NAMALWA (cell line): ENCODE measurements at places on chromosomes 7 and 10.

GRCh38 chr7:42099066-42099465 lies 137.9 kb downstream of the GLI3 start:
- no peak for DNase-seq

DNA sequence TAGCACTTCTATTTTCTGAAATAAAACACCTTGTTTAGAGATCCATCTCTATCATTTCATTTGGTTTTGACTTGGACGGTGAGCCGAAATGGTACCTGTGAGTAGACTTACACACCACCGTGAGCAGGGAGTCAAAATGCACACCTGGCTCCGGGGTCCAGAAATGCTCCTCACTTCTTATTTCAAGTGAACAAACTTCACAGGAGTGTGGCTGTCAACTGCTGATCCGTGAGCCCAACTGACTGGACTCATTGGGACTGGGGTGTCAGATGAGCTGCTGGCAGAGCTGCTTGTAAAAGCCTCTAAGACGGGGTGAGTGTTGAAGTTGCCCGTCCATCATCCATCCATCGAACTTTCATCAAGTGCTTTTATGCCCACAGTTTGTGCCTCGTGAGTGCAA lies 435.5 kb downstream of the GLRX3 start:
- no peak for DNase-seq

DNA sequence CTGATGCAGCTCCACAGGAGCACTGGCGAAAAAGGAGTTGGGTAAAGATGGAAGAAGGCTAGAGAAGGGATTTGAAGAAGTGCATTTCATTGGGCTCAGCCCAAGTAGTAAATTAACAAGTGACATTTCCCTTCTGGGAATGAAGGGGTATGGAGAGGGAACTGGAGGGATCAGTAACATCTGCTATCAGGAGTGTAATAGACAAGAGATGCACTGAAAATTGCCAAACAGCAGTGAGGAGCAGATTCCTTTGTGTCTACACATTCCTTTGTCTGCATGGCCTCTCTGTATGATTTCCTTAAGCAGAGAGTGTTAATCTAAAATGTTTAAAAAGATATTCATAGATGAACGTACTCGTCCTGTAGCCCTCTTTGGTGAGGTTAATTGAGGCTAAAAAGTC lies 148.2 kb upstream of the FERD3L start:
- DNase-seq = no peak

DNA sequence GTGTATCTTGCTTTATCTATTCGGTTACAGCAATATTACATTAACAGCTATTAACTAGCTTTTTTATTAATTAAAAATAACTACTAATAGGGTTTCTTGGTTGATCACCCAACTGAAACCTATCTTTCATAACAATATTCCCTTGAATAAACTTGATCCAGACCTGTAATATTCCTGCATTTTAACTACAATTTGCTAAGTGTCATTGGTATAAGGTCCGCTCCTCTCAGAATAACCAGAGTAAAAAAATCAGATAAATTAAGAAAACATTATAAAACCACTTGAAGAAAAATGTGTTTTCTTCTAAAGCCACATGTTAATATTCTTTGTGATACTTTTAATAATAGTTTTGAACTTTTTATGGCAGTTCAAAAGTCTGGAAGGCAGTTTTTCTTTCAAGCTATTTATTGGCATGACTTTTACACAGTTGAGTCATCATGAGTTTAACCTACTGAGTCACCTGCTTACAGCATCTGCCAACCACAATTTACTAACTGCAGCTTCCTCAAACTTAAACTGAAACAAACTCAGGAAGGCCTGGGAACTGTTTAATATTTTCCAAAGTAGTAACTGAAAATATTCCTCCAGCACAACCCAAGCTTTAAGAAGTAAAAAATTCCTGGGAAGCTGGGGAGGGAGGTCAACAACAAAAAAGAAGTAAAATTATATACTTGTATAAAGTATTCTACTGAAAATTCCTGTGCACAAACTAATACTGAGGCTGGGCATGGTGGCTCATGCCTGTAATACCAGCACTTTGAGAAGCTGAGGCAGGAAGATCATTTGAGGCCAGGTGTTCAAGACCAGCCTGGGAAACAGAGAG lies 103.2 kb downstream of the NRBF2 start:
- DNase-seq = peak; percentile 66

DNA sequence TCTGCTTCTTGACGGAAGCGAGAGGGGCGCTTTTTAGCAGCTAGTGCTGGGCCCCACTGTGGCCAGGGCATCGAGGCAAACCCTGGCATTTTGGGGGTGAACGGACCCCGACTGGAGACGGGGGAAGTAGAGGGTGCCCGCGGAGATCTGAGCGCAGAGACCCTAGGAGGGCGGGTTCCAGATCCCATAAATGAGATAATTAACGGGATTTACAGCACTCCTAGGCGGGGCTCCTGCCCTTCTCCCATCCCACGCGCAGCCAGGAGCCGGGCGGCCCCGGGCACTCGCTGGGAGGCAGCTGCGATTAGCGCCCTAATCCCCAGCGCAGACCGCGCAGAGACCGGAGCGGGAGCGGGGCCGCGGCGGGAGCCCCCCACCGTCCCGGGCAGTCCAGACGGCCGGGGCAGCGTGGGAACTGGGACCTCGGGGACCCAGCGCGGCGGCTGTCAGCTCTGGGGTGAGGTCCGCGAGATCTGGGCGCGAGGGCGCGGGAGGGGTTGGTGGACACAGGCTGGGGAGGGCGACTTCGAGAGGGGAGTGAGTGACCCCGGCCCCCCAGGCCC lies 735 bp downstream of the JCAD start:
- no peak for DNase-seq

- DNase-seq = no peak
These were observed 18.1 kb upstream of the GSTK1 start for GRCh38 chr7:143245123-143245522.

DNA sequence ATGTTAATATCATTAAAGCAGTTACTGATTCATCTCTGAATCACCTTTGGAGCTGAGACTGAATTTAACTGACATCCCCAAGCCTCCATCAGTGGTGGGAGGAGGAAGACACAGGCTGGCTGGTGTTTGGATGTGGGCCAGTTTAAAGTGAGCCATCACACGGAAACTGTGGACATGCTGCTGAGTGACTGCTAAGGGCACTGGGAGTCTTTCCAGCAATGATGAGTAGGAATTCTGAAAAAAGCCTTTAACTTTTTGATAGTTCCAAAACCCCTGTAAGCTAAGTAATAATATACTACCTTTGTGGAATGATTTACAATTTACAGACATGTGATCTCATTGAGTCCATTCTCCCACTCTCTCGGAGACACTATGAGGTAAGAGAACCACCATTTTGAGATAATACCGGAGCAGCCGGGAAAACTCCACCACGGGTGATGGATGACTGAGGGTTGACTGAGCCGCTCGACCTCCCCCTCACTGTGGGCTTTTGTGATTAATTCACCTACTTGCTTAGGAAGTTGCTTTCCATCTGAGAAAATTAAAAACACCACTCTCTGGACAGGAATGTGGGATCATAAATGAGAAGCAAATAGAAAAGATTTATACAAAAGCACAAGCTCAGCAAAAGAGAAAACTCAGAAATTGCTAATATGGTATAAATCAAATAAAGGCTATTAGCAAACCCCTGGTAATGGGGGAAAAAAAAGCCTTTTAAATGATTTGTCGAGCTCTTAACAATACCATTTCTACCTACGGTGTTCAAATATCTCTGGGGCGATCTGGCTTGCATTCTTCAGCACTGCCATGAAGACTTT lies 194.8 kb downstream of the FANK1 start:
- DNase-seq = no peak

GRCh38 chr10:102701796-102702195 lies 12.4 kb downstream of the ARL3 start:
- no peak for DNase-seq

GRCh38 chr7:74059681-74060588 lies 23.7 kb upstream of the LIMK1 start:
- no peak for DNase-seq

DNA sequence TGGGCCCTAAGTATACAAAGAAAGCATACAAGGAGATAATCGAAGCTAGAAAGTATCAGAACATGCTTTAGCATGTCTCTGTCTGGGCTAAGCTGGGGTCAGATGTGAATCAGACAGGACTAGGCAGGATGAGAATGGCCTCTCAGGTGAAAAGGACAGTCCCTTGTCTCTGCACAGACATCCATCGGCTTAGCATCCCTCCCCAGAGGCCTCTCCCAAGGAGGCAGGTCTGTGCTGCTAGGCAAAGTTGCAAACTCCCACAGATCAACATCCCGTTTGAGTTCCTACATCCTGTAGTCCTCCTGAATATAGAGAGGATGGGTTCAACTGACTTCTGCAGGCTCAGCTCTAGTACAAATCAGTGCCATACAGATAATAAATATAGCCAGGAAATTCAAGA lies 24.5 kb downstream of the CHST15 start:
- DNase-seq = no peak

DNA sequence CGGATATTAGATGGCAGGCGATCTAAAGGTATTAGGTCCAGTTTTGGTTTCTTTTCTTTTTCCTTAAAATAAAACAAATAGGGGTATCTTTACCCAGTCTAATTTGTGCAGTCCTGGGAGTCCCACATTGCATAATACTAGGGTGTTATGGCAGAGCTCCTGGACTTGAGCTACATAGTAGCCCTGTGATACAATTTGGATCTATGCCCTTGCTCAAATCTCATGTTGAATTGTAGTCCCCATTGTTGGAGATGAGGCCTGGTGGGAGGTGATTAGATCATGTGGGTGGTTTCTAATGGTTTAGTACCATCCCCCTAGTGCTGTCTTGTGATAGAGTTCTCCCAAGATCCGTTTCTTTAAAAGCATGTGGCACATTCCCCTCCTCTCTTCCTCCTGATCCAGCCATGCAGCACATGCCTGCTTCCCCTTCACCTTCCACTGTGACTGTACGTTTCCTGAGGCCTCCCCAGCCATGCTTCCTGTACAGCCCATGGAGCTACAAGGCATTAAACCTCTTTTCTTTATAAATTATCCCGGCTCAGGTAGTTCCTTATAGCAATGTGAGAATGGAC lies 141.9 kb downstream of the RPS24 start:
- DNase-seq = no peak

GRCh38 chr7:21086688-21087087 lies 300.0 kb upstream of the SP8 start:
- DNase-seq = no peak

- peak; percentile 81 for DNase-seq
These were observed 31.3 kb upstream of the GDI2 start for GRCh38 chr10:5844345-5845055.

DNA sequence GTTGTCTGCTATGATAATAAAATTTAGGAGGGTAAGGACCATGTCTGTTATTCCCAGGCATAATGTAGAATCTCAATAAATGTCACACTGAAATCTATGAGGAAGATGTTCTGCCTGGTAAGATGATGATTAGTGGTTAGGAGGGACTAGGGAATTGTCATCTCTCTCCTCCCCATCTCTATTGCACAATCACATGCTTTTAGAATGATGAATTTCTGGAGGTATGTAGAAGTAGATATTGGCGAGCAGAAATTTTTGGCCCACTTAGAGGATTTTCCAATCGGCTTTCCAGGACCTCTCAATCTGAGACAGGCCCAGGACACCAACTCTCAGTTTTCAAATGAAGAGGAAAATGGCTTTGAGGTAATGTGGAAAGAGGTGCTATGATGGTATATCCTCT lies 2.0 kb upstream of the PITX3 start:
- no peak for DNase-seq

GRCh38 chr7:74514131-74514591 lies 60.5 kb downstream of the GTF2IRD1 start:
- DNase-seq = no peak

DNA sequence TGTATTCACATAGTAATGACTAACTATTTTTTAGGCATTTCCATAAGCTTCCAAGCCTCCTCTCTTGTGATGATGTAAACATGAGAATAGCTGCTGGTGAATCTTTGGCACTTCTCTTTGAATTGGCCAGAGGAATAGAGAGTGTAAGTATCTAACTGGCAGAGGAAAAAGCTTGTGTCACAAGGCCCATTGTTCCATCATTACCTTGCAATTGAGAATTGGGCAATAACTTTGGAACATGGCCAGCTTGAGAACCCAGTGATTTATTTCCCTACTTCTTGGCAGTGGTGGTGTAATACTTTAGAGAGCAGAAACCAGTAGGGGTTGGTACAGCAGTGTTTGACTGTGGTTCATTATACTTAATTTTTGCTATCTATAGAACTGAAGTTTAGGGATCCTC lies 12.0 kb downstream of the IFRD1 start:
- peak; percentile 30 for DNase-seq

- DNase-seq = no peak
These were observed 139.9 kb upstream of the PITRM1 start for GRCh38 chr10:3312403-3312940.

DNA sequence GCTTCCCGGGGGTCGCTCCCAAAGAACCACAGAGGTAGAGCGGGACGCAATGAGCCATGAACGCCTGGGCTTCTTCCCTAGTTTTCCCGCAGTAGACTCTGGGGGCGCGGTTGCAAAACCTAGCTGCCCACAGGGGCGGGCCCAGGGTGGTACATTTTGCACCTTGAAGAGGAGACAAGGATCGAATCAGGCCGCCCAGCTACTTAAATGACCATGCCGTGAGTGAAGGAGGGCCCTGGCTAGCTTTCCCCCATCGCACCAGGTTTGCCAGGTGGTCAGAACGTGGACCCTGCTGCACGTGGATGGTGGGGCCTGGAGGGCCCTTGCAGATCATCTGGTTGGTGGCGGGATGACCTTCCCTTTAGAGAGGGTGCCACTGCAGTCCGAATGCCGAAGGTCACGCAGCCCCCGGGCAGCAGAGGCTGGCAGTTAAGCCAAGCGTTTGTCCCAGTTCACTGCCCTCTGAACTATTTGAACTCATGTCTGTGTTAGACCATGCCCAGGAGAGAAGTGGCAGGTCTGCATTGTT lies 604 bp upstream of the SHTN1 start:
- no peak for DNase-seq
